H4 (cell line): ENCODE measurements at places on chromosomes 4 and X.
A peak's percentile ranks its signal among the peaks of the same experiment; 100 is the strongest.

DNA sequence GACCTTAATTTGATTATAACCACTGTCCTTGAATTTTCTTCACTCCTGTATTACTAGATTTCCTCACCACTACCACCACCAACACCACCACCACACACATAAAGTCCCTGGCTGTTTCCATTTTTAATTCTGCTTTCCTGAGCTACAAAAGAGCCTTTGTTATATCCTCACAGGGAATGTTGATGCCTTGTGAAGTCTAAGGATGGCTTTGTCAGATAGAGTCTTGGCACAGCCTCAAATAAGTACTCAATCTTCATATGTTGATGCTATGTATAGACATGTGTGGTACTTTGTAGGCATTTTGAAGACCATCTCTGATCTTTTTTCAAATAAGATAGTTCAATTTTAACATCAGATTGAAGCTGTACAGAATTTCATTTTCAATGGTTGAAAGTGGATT lies 1016.7 kb upstream of the LCORL start:
- no peak for DNase-seq

DNA sequence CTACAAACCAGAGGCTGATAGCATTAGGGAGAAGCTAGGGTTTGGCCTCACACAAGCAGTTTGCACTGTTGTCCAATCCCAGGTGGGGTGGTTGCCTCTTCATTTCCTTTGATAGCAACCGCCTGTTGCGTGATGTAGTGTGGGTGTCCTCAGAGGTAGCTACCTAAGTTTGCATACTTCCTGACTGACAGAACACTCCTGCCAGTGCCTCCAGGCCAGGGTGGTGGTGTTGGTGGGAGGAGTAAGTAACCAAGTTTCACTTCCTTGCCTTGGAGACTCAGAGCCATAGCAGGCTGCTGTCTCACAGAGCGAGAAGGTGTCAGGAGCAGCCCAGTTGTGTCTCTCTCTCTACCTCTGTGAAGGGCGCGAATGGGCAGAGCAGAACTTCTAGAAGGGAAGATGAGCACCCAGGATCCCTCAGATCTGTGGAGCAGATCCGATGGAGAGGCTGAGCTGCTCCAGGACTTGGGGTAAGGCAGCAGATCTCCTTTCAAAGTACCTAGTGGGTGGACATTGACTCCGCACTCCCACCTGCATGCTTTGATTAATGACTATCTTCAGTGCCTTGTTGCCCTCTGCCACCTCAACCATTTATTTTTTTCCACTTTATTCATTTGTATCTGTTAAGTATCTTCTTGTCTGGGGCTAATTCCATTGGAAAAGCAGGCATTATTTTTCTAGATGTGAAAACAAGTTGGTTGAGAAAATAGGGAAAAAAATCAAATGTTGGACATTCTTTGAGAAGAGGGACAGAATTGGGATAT lies at the start of gene DAPP1:
Gene DAPP1, plus strand, starts transcription at position 283 of the 764 bp plus-strand sequence. Its CDS starts 87 bp downstream, at position 370.
- DNase-seq: no peak

GRCh38 chr4:185238750-185239149 lies 29.4 kb downstream of the SNX25 start:
- no peak for DNase-seq

- peak; percentile 68 for DNase-seq
Observed at GRCh38 chr4:66178906-66179305, 508.6 kb upstream of the EPHA5 start.

DNA sequence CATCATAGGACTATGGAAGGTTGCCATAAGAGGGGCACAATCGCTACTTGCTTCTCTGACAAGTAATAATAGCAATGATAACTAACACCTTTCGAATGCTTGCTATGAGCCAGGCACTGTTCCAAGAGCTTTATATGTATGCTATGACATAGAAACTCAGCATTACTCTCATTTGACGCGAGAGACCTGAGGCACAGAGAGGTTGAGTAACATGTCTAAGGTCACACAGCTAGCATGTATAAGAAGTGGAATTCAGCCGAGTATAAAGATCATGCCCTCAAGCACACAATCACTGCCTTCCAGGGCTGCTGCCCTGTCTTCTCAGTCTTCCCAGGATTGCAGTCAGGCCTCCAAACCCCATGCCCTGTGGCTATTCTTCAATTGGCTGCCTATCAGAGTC lies 19.5 kb downstream of the PJA1 start:
- DNase-seq: no peak

- DNase-seq: no peak
Observed at GRCh38 chr4:128123036-128123435, 61.9 kb downstream of the LARP1B start.

DNA sequence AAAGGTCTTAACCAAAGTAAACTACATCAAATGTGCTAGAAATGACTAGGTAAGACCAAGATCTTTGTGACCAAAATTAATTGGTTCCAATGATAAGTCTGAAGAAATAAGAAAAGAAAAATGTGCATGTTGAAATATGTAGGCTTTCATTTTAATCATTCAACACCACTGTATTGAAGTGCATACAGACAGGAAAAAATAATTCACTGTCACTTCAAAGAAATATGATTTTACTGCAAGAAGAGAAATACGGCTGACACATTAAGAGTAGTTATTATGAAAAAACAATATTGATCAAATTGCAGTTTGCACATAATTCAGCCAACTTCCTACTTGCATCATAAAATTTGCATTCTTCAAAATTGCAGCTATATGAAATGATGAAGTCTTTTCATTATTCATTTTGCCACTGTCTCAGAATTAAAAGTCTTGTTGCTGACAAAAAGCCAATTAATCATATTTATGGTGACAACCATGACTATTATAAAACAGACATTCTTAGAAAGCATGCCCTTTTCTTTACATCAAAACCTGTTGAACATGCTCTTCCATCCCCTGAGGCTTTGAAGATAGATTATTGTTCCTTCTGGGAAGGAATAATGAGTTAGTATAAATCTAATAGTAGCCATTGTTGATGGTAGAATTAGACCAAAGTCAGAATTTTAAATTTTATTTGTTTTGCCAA lies 405.9 kb upstream of the MAD2L1 start:
- DNase-seq: no peak

- no peak for DNase-seq
Observed at GRCh38 chr4:112201915-112202505, 29.6 kb upstream of the AP1AR start.

DNA sequence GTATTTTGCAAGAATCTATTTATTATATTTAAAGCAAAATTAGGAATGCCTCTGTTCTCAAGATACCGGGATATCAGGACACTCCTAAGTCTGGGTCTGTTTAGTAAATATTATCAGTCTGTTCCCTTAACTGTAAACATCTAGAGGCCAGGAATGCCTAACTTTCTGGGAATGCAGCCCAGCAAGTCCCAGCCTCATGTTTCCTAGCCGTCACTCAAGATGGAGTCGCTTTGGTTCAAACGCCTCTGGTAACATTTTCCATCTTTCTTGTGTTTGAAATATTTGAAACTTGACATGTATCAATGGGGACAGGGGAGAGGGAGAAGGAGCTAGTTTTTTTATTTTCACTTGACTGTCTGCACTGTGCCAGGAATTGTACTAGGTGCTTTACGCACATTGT lies 85.4 kb downstream of the FBXL5 start:
- no peak for DNase-seq

GRCh38 chr4:109206620-109207019 lies 95.8 kb downstream of the COL25A1 start:
- no peak for DNase-seq

DNA sequence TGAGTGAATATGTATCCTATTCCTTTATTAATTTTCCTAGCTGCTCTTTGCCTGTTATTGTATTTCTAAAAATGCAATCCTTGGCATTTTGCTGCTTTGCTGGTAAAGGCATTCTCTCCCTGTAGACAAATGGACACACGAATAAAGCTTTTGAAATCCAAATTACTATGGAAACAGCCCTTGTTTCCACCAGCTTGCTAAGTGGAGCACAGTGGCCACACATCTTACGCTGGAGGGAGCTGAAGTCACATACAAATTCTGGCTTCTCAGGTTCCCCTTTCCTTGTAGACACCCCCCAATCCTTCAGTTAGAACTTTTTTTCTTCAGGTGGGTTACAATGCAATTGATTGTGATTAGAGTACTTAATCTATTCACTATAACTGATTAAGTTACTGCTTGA lies 66.2 kb downstream of the AGA start:
- DNase-seq: no peak

- DNase-seq: no peak
Observed at GRCh38 chr4:181083757-181084361, 1159.3 kb upstream of the TENM3 start.

- DNase-seq: peak; percentile 38
Observed at GRCh38 chr4:85787133-85787532, 312.2 kb downstream of the ARHGAP24 start.

DNA sequence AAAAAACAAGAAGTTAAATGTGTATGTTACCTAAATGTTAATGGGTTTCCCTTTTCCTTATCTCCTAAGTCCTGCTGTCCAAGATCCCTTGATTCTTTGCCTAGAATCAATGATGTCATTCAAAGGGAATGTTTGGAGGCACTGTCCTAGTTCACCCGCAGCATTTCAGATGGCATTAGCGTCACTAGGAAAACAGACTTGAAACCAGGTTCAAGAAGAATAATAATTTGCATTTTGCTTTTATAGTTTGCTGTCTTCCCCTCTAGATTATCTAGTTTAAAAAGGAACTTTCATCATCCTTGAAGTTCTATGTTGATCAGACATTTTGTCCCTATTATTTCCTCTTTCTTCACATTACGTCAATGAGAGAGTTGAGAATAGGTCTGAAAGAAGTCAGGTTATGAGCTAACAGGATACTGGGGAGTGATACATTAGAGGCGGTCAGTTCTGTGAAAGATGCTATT lies 234.1 kb upstream of the PGRMC2 start:
- peak; percentile 43 for DNase-seq

DNA sequence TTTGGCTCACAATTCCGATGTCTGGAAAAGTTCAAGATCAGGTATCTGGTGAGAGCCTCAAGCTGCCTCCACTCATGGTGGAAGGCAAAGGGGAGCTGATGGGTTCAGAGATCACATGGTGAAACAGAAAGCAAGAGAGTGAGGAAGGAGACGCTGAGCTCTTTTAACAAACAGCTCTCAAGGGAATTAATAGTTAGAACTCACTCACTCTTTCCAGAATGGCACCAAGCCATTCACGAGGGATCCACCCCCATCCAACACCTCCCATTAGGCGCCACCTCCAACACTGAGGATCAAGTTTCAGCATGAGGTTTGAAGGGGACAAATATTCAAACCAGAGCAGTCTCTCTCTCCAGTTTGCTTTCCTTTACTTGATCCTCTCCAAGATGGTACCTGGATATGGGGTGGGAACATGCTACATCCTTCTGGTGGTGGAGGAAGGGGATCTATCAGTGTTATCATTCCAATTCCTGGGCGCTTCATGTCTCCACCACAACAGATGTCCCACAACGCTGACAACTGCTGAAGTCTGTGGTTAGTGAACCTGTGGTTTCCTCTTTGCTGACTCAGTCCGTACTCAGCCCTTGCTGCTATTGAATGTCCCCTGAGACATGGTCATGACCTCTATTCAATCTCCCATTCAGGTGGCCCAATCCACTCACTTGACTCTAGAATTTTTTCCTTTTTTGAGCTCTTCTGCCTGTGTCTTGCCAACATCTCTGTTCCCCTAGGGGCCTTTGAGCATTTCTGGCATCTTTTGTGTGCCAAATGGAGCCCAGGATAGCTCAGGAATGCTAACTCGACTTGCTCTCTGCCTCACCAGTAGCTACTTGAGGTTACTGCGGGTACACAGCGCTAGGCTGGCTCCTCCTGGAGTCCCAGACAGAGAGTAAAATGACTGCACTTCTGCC lies 395.2 kb downstream of the MID1IP1 start:
- DNase-seq: peak; percentile 89

DNA sequence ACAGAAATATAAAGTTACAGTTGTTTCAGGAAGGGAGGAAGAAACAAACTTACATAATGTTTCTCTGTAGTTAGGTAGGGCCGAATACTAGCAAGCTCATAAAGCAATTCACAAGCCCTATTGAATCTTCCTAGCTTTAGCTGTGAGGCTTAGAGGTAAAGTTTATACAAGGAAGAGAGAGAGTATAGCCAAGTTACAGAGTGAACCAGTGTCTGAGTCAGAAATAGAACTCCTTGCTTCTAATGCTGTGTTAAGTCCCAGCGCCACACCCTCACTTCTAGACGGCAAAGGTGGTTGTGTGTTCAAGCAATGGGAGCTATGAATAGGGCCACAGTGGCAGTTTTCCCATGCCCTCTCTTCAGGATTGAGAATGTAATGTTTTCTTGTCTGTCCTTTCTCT lies 6.1 kb downstream of the LPAR4 start:
- DNase-seq: no peak

- DNase-seq: no peak
Observed at GRCh38 chrX:78958419-78959116, 13.4 kb downstream of the P2RY10 start.

DNA sequence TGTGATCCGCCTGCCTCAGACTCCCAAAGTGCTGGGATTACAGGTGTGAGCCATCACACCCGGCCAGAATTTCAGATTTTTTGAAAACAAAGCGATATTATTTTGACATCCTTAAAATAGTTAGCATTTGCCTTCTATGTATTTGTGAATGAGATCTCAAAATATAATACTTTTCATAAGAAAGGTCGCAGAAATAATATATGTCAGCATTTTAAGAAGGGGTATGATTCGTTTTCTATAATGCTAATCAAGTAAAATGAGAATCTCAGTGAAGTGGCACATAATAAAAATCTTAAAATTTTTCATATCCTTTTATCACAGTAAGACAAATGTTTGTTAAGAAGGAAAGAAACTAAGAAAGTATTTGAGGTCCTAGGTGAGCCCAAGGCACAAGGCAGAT lies 52.2 kb downstream of the GRSF1 start:
- DNase-seq: no peak

- no peak for DNase-seq
Observed at GRCh38 chr4:41644915-41645295, 103.6 kb downstream of the PHOX2B start.

DNA sequence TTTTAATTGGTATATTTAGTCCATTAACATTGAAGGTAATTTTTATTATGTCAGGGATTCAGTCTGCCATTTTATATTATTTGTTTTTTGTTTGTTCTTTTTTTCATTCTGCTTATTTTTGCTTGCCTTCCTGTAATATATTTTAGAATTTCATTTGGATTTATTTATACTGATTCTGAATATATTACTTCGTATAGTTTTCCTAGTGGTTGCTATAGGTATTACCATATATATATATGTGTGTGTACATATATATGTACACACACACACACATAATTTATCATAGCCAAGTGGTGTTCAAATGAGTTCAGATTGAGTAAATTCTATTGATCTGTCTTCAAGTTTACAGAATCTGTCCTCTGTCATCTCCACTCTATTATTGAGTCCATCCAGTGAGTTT lies 11.2 kb downstream of the CITED1 start:
- DNase-seq: no peak

GRCh38 chrX:153968754-153969124 lies 2.9 kb downstream of the HCFC1 start:
- no peak for DNase-seq

DNA sequence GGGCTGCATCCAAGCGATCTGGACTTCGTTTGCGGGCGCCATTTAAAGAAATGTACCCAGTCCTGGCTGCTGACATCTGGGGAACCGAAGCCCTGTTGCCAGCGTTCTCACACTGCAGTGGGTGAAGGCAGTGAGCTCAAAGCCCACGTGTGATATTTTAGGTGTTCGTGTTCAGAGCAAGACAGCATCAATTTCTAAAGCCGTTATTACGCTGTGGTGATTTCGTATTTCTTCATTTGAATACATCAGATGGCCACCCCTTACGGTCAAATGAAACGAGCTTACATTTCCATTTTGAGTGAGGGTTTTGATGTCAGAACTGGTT lies 376 bp upstream of the C4orf36 start:
- DNase-seq: no peak
